ENCODE measurements at places on chromosomes 4 and X. TPM values are rescaled to one million over a fixed set of nuclear protein-coding genes. Genes with fewer than 3 reads are reported as not detected.

DNA sequence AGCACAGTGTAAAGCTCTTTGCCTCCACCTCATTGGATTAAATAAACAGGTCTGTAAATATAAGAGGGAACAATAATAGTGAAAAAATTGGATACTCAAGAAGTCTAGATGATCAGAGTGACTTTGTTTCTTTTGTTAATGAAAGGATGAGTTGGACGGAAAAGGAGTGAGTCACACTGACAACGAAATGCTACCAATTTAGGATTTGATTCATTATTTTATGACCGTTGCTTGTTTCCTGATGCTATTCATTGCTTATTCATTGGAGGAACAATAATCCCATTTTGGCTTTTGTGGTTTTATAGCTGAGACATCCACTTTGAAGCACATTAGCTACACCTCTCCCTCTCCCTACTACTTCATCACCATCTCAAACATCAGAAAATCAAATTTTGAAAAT lies 74.4 kb upstream of the DYNLT3 start:
- no peak for ATAC-seq

- ATAC-seq, result no peak
Measured at GRCh38 chrX:125103693-125104092, 216.0 kb upstream of the TEX13C start.

- no peak for ATAC-seq
Measured at GRCh38 chrX:84046403-84046984, 141.5 kb downstream of the RPS6KA6 start.

GRCh38 chrX:128634754-128635153 lies 582.6 kb upstream of the ACTRT1 start:
- no peak for ATAC-seq

TCEAL7 gene
- total RNA-seq, result 10.0 TPM

IL2RG gene
- 4.2 TPM for total RNA-seq

PDGFRA gene
- total RNA-seq, result 92.2 TPM

Measured in gastroesophageal sphincter (tissue), 4 donors.